ENCODE measurements at places on chromosomes 2 and 18.

- DNase-seq = no peak
These were observed 22.5 kb upstream of the NMUR1 start for GRCh38 chr2:231552752-231553151.

GRCh38 chr2:205066081-205066480 is 520.8 kb downstream of the PARD3B start:
- DNase-seq = no peak

GRCh38 chr2:60899892-60900249 is 18.5 kb downstream of the REL start:
- DNase-seq = peak; percentile 13

GRCh38 chr2:146874260-146874658 is 970.6 kb upstream of the ACVR2A start:
- no peak for DNase-seq

- DNase-seq = no peak
These were observed 275.5 kb downstream of the KCNJ3 start for GRCh38 chr2:154974041-154974440.

GRCh38 chr18:36130039-36130831 is 536 bp downstream of the ELP2 start:
- peak; percentile 28 for DNase-seq

GRCh38 chr18:56036741-56037140 is 448.7 kb upstream of the TCF4 start:
- DNase-seq = no peak

DNA sequence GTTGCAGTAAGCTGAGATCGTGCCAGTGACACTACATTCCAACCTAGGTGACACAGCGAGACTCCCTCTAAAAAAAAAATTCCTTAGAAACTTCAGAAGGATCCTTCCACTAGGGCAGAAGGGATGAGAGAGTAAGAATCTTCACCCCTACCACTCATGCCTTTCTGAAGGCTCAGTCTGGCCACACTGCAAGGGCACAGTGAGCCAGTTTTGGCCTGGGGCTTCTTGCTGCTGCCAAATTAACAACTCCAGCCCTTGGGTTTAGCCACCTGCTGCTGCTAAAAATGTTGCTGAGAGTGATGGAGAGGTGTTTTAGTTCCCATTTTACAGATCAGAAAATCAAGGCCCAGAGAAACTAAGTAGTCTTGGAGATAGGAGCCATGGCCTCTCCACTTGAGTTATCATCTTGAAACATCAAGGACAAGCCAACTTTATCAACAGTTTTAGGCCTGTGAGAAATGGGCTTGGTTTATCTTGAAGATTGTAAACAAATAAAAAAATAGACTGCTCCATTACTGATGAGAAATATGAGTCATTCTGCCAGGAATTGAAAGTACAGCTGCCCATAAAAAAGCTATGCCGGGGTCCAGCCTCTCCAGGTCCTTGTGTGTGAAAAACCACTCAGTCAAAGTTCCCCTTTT is 31.9 kb upstream of the CASP8 start:
- no peak for DNase-seq

GRCh38 chr2:101751875-101752619 is 54.5 kb downstream of the MAP4K4 start:
- DNase-seq = peak; percentile 51

DNA sequence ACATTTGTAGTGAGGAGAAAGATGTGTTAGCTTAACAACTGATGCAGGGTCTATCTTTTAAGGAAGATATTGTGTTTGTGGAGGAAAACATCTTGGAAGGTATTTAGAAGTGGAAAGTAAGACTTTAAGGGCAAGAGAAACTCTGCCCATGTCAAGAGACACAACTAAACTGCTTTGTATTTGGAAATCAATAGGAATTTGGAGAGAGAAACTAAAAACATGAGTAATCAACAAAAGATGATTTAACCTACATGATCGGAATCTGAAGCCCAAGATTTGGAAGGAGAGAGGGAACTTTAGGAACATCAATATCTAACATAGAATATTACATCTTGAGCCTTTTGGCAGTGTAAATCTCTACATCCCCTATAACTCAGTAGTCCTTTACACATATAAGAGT is 184.2 kb upstream of the COL3A1 start:
- no peak for DNase-seq

- no peak for DNase-seq
These were observed 125.1 kb downstream of the TANC1 start for GRCh38 chr2:159093497-159093896.

GRCh38 chr2:34070196-34070595 is 471.1 kb upstream of the FAM98A start:
- DNase-seq = no peak

- DNase-seq = no peak
These were observed 91.6 kb downstream of the PRKRA start for GRCh38 chr2:178359192-178359912.

DNA sequence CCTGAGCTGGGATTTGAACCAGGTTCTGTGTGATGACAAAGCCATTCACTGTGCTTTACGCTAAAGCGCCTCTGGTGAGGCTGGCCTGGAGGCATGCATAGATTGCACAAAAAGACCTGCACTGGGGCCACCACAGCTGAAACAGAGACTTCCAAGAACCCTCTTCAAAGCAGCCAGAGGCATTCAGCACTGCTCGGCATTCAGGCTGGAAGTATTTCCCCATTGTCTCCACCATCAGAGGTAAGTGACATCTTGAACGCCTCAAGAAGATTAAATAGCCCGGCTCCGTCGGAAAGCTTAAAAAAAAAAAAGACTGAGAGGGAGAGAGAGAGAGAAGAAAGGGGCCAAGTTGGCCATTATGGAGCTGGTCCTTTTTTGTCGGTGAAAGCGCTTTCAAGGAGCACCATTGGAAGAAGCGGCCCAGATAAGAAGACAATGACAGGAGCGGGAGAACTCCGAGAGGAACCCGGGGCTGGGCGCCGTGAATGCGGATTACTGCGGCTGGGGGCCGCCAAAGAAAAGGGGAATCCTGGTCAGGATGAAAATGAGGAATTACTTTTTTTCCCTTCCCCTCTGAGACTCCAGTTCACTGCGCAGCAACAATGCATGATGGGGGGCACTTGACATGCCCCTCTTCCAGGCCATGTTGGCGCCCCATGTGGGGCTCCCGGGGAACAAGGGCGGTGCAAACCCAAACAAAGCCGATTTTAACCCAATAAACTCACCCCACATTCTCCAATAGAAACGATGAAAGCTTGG is 228.3 kb downstream of the MYCN start:
- DNase-seq = no peak

GRCh38 chr2:191189112-191189635 is 38.4 kb upstream of the STAT4 start:
- no peak for DNase-seq

GRCh38 chr2:46325182-46325928 is 28.1 kb downstream of the EPAS1 start:
- DNase-seq = no peak

DNA sequence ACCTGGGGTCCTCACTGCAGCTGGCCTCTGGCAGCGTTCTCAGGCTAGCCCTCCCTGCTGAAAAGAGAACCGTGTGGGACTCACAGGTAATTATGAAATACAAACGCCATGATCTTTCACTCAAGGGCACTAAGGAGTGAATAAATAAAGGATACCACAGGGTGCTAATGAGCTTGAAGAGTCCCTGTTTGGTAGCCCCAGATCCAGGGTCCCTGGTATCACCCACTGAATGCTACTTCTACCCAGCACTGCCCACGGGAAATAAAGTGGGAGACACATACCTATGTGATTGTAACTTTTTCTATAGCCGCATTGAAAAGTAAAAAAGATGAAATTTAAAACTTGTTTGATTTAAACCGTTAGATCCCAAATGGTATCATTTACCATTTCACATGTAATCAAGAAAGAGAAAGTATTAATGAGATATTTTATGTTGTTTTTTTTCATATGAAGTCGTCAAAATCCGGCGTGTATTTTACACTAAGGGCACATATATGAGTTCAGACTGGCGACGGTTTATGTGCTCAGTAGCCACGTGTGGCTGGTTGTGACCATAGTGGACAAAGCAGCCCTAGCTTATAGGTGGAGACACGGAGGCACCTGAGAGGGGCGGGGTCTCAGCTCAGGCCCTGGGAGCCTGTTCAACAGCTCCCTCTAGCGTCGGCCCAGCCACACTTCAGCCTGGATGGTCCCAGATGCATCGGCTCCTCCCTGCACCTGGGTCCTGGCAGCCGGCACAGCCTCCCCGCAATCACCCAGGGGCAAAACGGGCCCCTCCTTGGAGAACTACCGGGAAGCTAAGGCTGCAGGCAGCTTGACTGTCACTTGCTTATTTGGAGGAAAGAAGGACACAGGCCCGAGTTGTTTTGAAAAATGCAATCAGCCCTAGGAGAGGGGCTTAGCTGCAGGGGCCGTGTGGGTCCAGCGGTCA is 39.2 kb downstream of the ODC1 start:
- peak; percentile 88 for DNase-seq

DNA sequence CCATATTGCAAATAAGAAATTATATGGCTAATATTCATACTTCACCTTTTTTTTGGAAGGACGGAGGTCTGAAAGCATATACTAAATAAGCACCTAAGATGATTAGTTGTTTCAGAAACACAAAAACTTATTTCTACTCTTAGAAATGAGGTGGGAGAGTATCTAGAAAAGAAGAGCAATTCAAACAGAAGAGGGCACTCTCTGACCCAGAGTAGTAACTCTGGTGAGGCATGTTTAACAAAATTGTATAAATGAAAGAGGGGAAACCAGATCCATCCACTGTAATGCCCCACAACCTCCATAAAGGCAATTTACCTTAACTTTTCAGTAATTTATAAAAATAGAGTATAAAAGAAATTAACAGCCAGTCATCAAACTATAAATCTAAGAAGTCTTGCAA is 669.6 kb upstream of the VRK2 start:
- no peak for DNase-seq

GRCh38 chr2:19559596-19560240 is 201.3 kb upstream of the OSR1 start:
- DNase-seq = no peak

- no peak for DNase-seq
These were observed 289.1 kb downstream of the TRIB2 start for GRCh38 chr2:13005761-13006335.

GRCh38 chr2:24768601-24769000 is 24.6 kb downstream of the PTRHD1 start:
- no peak for DNase-seq

- no peak for DNase-seq
These were observed 417.1 kb downstream of the HRH4 start for GRCh38 chr18:24877546-24877945.

DNA sequence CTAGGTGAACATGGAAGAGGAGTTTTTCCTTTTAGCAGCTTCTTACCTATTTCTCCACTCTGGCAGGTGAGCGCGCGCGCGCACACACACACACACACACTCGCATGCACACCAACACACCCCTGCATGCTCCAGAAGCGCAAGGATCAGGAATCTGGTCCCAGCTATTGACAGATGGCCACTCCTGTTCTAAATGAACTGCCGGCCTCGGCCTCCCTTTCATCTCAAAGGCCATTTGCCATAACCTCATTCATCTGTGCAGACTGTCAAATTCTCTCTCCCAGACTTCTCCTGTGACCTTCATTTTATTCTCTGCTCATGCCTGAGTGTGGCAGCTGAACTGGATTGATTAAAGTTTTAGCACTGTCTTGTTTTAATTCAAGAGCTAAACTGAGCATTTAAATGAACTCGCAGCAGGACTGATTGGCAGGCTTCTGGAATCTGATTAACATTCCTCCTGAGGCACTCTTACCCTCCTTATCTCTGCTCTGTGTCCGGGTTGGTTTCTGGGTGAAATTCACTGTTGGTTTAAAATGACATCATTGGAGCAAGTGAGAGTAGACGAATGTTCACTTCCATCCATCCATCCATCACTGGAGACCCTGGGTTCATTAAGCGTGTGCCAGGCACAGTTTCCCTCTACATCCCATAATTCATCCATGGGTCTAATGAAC is 58.8 kb downstream of the FECH start:
- DNase-seq = no peak

DNA sequence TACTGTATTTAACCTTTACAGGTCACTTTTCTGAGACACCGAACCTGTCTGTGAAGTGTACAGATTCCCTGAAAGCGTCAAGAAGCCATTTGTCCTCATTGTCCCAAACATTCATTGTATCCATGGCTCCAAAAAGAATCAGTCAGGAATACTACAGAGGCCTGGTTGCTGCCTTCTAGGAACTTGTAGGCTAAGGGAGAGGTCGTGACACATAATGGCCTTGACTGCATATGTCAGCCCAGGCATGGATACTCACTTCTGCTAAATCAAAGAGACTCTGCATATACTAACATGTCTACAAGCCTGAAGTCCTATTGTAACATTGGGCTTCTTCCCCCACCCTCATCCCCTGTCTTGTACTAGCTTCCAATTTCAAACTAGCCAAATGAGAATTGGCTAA is 40.2 kb downstream of the ONECUT2 start:
- no peak for DNase-seq

DNA sequence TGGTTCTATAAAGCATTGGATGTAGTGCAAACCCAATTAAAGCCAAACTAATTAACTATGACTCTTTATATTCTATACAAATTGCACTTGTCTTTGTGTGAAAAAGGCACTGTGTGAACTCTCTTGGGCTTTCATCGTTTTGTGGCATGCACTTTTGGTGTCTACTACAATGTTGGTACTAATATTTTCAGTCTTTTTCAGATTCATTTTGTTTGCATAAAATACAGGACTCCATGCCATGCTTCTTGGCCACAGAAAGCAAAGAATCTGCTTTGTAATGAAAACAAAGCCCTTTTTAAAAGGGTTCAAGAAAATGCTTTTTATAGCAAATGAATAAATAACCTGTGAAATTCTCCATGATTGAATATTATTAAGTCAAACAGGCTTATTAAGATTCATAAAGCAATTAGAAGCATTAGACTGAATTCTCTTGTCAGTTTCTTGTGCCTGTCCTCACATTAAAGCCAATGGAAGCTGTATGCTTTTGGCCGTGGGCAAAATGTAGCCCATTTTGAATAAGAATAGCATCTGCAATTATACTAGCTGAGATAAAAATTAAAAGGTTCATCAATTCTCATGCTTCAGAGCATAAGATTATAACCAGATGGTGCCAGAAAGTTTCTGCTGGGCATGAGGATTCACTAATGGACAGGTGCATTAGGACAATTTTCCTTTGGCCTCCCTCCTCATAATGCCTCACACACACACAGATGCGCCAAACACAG is 1665.2 kb downstream of the SUCLG1 start:
- DNase-seq = no peak

DNA sequence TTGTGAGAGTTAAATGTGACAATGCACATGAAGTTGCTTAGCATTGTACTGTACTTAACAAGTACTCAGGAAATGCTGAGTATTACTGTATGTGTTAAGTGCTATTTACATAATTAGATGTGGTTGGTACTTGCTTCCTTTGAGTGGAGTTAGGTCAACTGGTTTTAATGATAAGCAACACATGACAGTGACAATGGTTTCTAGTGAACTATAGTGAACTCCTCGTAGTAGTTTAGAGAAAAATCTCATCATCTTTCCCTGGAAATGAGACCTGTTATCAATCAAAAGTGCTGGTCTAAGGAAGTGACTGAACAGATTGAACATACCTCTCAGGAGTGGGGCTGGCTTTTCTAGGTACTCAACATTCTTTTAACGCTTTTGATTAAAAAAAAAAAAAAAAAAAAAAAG is 29.2 kb upstream of the ZDBF2 start:
- DNase-seq = no peak

All from GM10248 (cell line).